ENCODE measurements at places on chromosomes 4 and X.

GRCh38 chr4:96473246-96473645, 633.4 kb downstream of the PDHA2 start:
- no peak for DNase-seq

DNA sequence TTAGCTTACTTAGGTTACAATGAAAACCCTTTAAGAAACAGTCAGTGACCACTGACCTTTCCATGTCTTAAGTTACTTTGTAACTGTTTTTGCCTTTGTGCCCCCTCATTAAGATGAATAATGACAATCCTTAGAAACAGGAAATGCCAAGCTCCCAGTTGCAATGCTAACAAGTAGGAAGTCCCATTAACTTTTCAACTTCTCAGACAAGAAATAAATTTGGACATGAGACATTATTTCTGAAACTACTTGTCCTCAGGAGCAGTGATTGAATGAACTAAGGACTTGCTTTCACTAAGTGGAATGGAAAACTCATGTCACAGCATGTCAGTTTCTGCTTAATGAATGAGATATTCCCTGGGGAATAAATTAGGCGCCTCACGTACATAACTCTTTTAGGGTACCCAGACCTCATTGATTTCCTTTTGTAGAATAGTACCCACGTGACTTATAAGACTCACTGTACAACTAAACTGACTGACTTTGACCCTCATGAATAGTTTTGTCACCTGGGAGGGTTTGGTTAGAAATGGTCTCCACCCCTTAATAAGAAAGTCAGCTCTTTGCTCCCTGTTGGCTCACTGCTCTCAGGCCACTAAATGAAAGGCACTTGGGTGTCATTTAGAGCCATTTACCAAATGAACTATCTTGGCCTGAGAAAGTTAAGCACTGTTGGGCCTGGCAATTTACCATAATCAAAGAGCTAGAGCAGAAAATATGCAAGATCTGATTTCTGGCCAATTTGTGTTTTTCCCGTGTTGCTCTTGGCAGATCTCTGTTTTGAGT, 383.9 kb downstream of the RPA4 start:
- no peak for DNase-seq

DNA sequence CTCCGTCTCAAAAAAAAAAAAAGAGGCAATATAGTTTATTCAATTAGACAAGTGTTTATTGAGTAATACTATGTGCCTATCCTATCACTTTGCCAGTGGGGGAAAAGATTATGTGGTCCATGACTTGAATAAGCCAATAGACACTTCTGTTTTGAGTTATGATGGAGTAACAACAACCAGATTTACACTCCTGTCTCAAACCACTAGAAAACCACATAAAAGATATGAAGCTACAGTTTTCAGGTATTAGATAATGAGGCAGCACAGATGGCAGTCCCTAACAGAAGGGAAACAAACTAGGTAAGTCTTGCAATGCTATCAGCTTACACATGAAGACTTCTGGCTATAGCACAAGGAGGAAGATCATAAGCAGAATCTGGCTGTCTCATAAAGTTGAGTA, 22.5 kb downstream of the NFXL1 start:
- DNase-seq: no peak

DNA sequence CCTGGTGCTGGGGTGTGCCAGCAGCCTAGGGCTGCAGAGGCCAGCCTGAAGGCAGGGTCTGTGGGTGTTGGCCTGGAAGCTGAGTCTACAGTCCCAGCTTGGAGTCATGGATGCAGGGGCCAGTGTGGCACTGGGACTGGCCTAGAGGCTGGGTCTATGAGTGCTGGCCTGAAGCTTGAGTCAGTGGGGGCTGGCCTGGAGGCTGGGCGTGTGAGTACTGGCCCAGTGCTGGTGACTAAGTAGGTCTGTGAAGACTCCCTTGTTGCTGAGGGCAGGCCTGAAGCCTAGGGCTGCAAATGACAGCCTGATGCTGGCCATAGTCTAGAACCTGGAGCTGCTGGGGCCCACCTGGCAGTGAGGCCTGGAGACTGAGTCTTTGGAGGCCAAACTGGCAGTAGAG, 31.3 kb upstream of the ALG13 start:
- DNase-seq: no peak

GRCh38 chrX:110417128-110417527, 58.5 kb downstream of the RTL9 start:
- DNase-seq: no peak

- no peak for DNase-seq
Observed at GRCh38 chr4:48687313-48688051, 92.6 kb downstream of the FRYL start.

- DNase-seq: no peak
Observed at GRCh38 chr4:68277627-68278026, 32.1 kb upstream of the TMPRSS11B start.

GRCh38 chr4:100079264-100079663, 111.0 kb downstream of the DDIT4L start:
- no peak for DNase-seq

DNA sequence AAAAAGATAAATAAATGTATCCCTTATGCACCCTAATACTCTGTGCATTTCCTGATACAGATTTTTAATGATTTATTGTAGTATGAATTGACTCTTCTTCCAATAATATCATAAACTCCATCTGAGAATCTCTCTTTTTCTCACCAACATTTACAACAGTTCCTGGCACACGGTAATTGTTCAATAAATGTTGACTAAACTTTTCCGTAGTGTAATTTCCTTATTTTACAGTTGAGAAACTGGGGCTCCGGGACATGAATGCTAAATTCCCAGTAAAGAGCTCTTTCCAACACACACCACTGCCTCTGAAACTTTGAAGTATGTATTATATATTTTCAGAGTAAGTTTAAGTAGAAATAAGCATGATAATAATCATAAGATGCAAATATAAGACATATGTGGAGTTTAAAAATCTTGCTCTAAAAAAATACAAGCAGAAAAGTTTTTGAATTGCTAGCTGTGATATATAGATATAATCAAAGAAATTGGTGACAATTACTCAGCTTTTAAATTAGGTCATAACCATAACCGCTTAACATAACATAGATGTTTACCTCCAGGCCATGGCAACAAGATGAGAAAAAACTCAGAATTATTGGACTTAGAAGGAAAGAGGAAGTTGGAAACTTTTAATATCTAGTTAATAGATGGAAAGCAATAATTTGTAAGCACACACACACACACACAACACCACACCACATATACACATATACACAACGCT, 28.2 kb upstream of the ANTXR2 start:
- no peak for DNase-seq

DNA sequence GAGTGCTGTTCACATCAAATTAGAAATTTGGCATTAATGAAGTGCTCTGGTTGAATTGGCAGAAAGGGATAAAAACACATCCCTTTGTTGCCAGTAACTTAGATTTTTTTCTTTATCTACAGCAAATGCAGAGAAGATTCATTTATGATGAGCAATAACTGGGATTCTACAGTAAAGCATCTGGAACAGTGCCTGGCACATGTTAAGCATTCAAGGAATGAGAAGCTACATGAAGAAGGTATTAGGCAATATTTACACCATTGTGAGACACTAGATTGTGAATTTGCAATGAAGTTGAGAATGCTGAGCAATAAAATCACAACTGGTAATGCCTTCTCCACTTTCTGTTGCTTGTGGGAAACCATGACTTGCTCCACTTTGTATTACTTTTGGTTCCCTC, 33.5 kb downstream of the PCDH19 start:
- DNase-seq: no peak

GRCh38 chr4:39529534-39529933, 2.3 kb upstream of the UGDH start:
- DNase-seq: no peak

DNA sequence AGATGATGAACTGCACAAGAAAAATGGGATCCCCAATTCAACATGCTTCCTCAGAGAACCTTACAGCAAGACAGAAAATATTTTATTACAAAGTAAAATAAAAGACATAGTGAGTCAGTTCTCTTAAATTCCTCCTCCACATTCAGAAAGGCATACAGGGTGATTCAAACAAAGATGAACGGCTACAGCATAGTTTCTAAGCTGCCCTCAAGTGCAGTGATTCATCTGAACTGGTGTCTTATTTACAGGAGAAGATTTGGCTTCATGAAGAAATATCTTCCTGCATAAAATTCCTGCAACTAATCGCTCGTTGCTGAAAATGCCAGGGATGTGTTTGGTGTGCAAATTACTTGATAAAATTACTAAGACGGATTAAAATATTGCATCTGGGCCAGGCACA, 103.6 kb downstream of the PRKX start:
- no peak for DNase-seq

- DNase-seq: no peak
Observed at GRCh38 chr4:71343670-71344466, 5.0 kb downstream of the SLC4A4 start.

- DNase-seq: no peak
Observed at GRCh38 chr4:73740353-73740778, at the start of gene CXCL8. TSS of gene CXCL8 (plus strand) at chr4:73740569. CDS start at chr4:73740659, 90 bp downstream.

DNA sequence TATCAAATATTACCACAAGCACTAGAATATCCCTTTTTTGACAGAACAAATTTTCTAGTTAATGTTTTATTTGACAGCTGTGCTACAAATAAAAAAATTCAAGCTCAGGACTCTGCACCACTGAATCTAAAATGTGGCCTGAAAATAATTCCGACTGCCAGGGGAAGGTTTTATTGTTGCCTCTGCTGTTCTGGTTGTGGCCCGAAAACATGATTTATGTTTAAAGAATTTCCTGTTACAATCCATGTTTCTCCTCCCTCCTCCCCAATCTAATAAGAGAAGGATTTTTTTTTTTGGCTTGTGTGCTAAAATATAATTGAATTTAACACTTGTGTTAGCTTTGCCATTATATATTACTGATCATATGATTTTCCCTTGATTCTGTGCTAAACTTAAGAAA, 227.8 kb downstream of the DCLK2 start:
- DNase-seq: no peak

DNA sequence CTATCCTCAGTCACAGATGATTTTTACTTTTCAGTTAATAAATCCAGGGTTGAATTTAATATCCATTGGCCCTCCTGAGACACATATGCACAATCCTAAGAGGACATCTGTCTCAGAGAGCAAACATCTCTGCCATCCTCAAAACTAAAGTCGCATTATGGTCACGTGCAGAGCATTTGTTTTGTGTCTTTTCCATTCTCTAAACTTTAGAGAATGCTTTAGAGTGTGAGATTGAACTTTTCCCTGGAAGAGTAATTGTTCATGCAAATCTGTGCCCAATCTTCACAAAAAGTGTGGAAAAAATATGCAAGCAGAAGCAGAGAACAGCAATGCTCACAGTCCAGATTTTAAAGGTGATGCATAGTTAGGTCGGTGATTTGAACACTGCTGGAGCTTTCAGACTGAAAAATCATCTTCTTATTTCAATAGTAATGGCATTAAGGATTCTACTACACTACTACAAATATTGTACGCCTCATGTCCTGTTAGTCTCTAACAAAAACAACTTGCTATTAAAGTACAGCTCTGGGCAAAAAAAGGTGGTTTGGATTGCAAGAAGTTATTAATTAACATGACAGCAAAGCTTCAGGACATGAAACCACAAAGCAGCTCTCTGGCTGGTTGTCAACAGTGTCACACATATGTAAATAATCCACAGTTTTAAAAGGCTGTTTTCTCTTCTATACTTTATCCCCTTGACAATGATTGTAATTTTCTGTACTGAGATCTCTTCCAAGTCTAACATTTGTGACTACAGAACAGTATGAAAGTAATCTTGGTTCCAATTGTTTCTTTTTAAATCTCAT, 19.9 kb downstream of the DCHS2 start:
- no peak for DNase-seq

DNA sequence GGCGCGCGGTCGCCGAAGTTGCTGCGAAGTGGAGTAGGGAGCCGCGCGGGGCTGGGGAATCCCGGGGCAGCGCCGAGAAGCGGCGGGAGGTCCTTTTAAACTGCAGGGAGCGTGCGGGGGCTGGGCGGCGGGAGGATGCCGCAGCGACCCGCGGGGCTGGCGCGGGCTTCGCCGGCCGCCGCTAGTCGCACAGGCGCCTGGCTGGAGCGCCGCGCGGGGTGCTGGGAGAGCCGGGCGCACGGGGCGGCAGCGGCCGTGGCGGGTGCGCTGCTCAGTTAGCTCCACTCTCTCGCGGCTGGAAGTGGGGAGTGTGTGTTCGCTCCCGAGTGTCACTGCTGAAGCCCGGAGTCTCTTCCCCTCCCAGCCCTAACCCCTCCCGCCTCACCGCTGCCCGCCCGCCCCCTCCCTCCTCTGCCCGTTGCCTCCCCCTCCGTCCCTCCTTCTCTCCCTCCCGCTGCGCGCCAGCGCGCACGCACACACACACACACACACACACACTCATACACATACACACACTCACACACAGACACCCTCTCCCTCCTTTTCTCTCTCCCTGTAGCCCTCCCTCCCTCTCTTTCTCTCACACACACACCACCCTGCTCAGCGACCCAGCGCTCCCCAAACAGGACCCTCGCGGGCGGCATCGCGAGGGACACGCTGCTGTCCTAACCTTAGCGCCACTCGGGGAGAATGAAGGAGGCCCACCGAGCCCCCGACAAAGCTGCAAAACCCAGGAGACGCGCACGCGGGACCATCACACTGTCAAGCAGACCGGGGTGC, at the start of gene NDNF:
NDNF (minus strand) TSS at position 312 of the 780 bp plus-strand sequence. CDS start 26,698 bp downstream, outside the sequence.
- no peak for DNase-seq

- DNase-seq: peak; percentile 20
Observed at GRCh38 chr4:6032249-6033244, 14.3 kb upstream of the C4orf50 start.

DNA sequence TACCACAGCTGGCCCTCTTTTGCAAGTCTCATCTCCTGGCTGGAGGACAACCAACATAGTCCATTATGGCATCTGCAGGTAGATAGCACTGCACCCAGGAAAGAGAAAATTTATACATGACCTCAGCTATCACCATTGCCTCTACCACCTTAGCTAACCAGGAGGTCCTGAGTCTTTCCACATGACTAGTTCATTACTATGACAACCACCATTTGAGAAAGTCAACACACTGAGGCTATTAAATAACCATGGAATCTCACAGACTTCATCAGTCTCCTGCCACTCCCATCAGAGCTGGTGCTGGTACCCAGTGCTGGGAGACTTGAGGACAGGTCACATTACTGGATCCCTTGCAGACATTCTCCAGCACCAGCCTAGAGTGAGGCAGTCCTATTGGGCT, 285.9 kb downstream of the GBA3 start:
- DNase-seq: no peak

GRCh38 chr4:54268151-54268550, 39.1 kb downstream of the PDGFRA start:
- DNase-seq: no peak

DNA sequence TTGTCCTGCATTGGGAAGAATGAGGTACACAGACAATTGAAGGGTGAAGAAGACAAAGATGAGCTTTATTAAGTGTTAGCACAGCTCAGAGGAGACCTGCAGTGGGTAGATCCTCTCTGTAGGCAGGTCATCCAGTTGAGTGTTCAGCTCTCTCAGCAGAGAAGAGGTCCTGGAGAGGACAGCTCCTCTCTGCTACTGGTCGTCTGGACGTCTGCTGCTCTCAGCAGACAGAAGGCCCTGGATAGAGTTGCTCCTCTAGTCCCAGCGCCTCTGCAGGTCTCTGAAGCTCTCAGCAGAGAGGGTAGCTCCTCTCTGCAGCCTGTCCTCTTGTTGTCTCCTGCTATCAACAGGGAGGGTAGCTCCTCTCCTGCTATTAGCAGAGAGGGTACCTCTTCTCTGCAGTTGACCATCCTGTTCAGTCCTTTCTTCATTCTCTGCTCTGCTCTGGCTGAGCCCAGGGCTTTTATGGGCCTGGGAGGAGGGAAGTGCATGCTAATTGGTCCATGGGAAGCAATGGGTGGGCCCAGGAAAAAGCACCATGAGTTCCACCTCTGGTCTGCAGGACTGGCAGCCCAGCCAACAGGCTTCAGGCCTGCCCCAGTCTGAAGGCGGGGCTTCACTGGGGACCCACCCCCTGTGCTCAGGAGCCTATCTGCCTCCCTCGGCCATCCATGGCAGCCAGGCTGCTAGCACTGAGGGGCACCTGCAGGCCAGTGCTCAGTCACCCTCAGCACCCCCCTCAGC, 54.1 kb upstream of the IBSP start:
- no peak for DNase-seq

Measured in hematopoietic multipotent progenitor cell treated with erythropoietin and hydrocortisone succinate and interleukin-3 and kit ligand, for 15 days (in vitro differentiated cells).